ENCODE measurements at places on chromosomes 16 and 17.
A peak's percentile ranks its signal among the peaks of the same experiment; 100 is the strongest.

- no peak for DNase-seq
These were observed 692 bp downstream of the PRR15L start for GRCh38 chr17:47956791-47957590.

DNA sequence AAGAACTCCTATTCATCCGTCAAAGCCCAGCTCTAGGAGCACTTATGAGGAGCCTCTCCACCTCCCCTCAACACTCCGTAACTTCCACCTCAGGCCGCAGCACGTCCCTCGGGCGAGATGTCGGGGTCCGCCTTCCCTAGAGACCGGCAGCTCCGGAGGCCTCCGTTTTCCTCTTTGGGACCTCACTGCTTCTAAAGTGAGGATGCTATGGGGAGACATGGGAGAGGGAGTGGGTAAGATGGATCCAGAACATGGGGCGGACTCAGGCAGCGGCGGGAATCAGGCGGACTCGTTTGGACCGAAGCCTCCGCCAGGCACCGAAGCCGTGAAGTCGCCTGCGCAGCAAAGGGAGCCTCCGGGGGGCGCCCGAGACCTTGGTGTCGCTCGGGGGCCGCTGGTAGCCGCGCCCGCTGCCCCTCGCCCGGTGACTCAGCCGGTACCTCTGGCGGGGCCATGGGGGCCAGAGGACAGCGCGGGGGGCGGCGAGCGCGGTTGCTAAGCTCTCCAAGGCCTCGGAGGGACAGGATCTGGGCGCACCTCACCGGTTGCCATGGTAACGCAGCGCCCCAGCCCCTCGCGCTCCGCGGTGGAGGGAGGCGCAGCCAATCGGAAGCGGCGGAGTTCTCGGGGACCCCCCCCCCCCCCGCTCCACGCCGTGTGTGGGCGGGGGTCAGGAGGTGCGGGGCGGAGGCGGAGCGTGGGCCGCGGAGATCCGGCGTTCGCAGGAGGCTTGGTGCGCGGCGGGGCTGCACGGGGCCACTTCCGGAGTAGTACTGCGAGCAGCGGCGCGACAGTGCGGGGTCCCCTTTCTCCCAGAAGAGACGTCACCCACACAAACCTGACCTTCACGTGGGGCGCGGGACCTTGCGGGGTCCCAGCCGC lies 1.3 kb upstream of the HIC1 start:
- DNase-seq = peak; percentile 88

DNA sequence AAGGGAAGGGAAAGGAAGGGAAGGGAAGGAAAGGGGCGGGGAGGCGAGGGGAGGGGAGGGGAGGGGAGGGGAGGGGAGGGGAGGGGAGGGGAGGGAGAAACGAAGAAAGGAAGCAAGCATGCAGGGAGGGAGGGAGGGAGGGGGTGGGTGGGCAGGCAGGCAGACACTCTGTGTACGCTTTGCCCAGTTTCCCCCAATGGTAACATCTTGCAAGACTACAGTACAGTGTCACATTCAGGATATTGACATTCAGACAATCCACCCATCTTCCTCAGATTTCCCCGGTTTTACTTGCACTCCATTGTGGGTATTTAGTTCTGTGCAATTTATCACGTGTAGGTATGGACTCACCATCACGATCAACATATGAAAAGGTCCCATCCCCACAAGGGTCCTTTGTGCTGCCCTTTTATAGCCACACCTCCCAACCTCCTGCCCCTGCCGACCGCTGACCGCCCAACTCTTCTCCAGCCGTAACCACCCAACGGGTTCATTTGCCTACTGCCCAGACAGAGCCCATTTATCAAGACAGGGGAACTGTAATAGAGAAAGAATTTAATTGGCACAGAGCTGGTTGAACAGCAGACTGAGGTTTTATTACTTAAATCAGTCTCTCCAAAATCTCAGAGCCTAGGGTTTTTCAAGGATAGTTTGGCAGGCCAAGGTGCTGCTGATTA lies 91.4 kb upstream of the FA2H start:
- no peak for DNase-seq

DNA sequence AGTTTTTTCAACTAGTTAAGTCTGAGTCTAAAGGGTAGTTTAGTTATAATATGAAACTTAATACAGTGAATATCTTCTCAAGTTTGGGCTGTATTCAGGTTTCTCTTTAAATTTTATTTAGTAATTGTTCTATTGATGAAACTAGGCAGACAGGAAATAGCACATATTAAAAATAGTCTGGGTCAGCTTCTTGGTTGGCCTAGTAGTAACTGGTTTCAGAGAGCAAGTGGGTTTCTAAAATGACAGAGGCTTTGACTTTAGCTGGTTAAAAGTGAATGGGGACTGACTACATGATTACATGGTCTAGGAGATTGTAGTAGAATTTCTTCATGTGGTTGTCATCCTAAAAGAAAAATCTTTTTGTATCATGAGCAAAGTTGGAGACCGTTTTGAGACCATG lies 46.8 kb downstream of the OMG start:
- no peak for DNase-seq

DNA sequence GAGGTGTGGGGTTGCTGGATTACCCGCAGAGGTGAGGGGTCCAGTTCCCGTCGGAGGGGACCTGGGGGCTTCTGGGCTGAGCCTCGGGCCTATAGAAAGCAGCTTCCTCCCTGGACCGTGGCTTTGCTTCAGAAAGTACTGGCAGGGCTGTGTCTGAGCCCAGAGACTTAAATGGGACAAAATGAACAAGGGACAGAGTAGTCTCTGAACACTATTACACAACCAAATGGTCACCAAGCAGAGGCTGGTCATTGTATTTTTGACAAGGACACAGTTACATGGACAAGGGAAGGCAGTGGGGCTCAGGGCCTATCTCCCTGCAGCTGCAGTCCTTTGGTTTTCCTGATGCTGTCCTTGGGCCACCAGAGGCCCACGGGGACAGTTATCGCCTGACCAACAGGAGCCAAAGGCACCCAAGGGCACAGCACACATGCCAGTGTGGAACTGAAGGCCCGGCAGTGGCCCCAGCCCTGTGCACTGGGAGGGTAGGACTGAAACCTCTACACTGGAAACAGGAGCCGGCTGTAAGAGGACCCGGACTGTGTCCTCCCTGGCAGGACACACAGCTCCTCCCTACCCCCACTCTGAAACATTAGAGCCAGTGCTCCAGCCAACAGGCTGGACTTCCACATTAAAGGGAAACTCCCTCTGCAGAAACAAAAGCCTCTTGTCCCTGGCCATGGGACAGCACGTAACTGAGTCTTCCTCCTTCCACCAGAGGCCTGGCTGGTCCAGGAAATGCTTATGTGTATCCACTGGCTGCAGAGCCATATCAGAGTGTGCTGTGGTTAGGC lies 26.0 kb upstream of the ERN1 start:
- DNase-seq = no peak

DNA sequence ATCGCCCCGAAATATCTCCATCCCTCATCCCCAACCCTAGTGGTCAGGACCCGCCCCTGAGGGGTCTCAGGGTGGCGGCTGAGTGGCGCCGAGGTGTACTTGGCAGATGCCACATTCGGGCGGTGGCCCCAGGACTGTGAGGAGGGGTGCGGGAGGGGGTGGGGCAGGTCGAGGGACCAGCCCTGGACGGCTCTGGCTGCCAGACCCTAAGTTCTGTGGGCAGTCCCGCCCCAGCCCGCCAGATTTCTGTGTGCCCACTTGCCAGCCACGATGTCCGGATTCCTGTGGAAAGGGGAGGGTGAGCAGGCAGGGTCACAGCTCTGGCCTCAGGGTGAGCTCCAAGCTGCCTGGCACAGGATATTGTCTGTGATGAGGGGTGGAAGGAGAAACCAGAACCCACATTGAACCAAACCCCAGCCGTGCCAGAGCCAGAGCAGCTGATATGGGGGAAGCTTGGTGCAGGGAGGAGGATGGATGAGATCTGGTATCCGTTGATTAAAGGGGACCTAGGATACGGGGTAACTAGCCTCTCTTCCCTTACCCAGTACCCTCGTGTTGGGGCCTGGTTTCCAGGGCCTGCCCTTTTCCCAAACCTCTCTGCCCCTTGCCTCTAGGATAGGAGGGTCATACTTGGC lies 1.1 kb upstream of the CHAD start:
- no peak for DNase-seq

DNA sequence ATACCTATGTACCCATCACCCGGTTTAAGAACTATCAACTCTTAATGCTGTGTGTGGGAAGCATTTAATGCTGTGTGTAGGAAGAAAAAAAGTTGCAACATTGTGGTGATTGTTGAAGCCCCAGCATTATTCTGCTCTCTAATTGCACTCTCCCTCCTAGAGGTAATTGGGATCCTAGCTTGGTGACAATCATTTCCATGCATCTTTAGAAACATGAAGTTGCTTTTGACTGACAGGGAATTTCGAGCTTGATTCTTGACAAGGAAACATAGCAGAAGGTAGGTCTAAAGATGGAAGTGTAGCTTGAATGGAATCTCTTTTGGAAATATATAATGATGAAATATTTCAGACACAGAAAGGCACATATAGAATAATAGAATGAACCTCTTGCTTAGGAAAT lies 27.3 kb downstream of the HEXIM2 start:
- DNase-seq = no peak

DNA sequence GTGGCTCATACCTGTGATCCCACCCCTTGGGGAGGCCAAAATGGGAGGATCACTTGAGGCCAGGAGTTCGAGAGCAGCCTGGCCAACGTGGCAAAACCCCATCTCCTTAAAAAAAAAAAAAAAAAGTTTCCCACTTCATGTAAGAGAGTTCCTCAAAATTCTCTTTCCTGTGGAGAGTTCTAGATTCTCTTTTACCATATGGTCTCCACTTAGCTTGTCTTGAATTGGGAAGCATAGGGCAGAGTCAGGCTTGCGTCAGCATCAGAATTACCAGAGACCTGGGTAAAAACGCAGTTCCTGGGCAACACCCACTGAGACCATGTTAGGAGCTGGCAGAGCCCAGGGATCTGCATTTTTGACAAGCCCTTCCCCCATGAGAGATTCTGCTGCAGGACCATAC lies 158.4 kb downstream of the CCDC182 start:
- DNase-seq = no peak

GRCh38 chr16:55294129-55294528 lies 29.9 kb upstream of the IRX6 start:
- no peak for DNase-seq

GRCh38 chr16:88903267-88903666 lies 36.8 kb upstream of the PABPN1L start:
- no peak for DNase-seq

- DNase-seq = peak; percentile 75
These were observed 402.1 kb downstream of the SEC14L1 start for GRCh38 chr17:77542551-77543490.

DNA sequence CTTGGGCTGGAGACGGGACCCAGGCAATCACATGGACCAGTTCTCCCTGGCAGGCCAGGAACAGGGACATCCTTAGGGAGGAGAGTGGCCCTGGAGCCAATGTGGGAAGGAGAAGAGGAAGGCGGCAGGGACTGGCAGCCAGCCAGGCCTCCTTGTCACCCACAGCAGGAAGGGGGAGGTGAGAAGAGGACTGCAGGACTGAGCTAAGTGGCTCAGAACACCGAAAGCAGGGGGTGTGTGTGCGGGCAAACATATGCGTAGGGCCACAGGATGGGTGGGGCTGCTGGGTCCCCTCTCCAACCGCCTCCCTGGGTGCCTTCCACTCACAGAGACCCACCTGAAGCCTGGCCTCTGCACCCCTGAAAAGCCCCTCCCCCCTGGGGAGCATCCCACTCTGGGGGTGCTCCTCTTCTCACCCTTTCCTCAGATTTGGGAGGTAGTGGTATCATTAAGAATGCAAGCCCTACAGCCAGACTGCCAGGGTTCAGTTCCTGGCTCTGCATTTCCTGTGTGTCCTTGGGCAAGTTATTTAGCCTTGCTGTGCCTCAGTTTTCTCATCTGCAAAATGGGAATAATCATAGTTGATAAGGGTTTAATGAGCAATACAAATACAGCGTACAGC lies 8.1 kb downstream of the PNMT start:
- peak; percentile 41 for DNase-seq

GRCh38 chr17:19874256-19874655 lies 6.5 kb upstream of the ULK2 start:
- no peak for DNase-seq

DNA sequence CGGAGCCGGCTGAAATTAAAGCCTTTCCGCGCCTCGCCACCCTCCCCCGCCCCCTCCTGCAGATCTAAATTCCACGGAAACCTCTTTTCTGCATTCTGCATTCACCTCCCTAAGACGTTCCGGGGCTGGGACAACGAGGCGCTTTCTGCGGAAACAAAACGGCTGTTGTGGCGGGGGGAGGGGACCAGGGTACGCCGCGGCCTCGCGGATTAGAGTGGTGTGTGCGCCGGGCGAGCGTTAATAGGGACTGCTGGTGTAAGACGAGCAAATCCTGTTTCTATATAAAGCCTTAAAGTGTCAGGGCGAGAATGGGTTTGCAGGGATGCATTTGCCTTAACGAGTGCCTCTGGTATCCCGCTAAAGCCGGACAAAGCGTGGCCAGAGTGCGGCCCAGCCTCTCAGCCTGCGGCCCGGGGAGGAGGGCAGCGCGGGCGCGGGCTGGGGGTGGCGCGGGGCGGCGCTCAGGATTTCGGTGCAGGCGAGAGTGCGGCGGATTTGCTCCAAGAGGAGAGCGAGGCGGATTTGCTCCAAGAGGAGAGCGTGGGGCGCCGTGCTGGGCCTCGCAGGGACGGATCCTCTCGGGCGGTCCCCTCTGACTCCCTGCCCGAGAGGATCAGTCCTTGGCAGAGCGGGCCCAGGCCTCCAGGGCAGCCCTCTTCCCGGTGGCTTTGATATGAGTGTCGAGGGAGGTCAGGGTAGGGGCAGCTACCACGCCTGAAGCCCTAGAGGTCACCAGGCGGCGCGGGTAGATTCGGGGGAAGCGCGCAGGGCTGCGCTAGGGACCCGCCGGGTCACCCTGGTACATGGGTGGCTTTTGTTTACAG lies 5.1 kb downstream of the BAHCC1 start:
- peak; percentile 42 for DNase-seq

DNA sequence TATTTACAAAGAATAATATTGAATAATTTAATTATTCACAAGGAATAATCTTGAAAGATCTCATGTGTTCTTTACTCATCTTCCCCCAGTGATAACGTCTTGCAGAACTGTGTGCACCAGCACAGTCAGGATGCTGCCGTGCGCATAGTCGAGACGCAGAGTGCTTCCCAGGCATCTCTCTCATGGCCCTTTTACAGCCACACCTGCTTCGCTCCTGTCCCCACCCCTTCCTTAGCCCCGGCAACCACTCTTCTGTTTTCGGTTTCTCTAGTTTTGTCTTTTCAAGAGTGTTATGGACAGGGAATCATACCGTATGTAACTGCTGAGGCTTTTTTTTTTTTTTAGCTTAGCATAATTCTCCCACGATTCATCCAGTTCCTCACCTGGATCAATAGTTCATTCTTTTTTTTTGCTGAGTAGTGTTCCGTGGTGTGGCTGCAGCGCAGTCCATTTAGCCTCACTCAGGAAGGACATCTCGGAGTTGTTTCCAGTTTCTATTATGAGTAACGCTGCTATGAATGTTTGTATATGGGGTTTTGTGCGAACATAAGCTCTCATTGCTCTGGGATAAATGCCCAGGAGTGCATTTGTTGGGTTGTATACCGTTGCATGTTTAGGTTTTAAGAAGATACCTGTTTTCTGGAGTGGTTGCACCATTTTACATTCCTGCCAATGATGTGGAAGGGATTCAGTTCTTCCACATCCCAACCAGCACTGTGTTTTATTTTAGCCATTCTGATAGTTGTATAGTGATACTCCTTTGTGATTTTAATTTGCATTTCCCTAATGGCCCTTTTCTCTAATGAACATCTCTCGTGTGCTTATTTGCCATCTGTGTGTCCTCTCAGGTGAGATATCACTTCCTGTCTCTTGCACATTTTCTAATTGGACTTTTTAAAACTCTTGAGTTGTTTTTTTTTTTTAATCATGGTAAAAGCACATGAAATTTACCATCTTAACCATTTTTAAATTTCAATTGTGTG lies 47.6 kb downstream of the SEC14L1 start:
- DNase-seq = peak; percentile 12

- DNase-seq = no peak
These were observed 794.9 kb upstream of the SOX9 start for GRCh38 chr17:71325886-71326285.
